ENCODE measurements at places on chromosomes 6 and 20.

DNA sequence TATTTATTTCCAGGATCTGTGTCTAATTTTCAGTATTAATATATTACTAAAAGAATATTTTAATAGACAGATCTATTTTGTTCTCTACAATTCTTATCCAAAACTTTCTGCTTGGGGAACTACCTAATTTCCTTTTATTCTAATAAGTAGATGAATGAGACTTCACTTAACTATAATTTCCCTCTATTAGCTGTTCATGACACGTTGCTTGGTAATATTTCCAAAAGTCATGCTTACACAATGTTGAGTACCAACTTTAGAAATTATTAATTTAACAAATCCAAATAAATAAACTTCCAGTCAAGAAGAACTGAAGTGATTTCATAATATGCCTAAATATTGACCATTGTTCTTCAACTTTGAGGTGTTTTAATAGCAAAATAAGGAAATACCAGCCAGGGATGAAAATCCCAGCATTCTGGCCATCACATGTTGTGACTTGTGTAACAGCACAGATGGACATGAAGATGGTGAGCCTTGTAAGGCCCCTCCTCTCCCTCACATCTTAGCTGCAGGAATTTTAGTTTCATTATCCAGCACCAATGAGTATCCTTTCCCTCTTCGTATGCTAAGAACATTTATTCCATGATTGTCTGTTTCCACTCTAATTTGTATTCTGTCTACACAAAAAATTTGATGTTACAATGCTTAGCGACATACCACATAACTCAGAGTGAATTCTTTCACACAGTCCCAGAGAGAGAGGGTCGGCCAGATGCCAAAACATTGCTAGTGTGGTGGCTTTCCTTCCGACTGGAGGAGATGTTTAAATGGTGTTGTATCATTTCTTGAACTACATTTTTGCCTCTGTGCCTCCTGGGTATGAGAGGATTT, 137.5 kb downstream of the FOXA2 start:
- DNase-seq, result no peak

- no peak for DNase-seq
These were observed 855.8 kb downstream of the HACE1 start for GRCh38 chr6:104003803-104004516.

- no peak for DNase-seq
These were observed 25.3 kb upstream of the KIAA1586 start for GRCh38 chr6:57021086-57021720.

- no peak for DNase-seq
These were observed at the start of gene COL11A2 for GRCh38 chr6:33192105-33192646. COL11A2 (minus strand) TSS chr6:33192467; CDS start chr6:33192240, 227 bp downstream.

- no peak for DNase-seq
These were observed 122.4 kb upstream of the CITED2 start for GRCh38 chr6:139496654-139497344.

All from stimulated activated CD4-positive, alpha-beta T cell treated with anti-CD3 and anti-CD28 coated beads, Interleukin-1b, Interleukin-23, amount 100 ng/mL, for 4 hours (primary cell).